ENCODE measurements at places on chromosomes 5 and 9. TPM values are rescaled to one million over a fixed set of nuclear protein-coding genes. Genes with fewer than 3 reads are reported as not detected.

DNA sequence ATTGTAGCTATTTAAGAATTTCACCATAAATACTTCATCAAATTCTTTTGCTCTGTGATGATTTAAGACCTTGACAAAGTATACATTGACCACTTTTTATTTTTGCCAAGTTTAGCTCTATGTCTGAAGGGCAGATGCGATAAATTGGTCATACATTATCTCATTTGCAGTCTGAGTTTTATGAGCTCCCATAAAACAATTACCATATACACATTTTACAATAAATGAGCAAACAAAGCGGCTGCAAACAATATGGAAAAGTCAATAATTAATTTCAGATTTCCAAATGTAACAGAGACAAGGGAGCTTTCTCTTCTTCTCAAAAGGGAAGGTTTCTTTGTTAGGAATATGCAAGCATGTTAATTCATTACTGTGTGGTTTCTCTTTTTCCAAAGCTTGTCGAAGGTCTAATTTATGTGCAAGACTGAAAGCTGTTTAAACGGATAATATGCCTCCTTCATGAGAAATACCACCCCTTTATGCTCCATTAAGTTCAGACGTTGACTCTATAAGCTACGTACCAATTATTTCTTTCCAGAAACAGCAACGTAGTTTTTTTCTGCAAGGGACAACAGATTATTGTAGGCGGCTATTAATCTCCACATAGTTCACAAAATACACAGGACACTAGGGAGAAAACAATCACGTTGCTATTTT is 7.0 kb upstream of the IZUMO3 start:
- no peak for DNase-seq
- no peaks in the 10 kb centered on the region for H3K36me3 ChIP-seq
- no peaks in the 10 kb centered on the region for H3K4me1 ChIP-seq
- no peak overlapping the region for H3K27ac ChIP-seq

DNA sequence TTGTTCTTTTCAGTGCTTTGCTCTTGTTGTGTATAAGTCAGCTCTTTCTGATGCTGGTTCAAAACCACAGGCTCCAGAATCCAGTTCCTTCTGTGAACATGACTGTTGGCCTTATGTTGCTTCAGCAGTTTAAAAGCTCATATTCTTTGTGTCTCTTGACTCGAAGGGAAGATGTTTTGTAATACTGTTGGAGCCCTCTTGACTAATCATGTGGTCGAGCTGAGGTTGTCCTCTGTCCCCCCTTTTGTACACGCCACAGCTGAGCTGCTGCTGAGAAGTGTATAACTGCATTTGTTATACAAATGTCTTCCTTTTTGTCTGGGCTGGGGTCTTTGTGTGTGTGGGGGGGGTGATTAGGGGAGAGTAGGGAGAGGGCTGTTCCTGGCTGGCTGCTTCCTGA is 35.8 kb downstream of the SLC36A1 start:
- peaks cover 10% of the 10 kb centered on the region for H3K36me3 ChIP-seq
- H3K27ac ChIP-seq = no peak overlapping the region
- H3K4me1 ChIP-seq = no peaks in the 10 kb centered on the region
- no peak overlapping the region for H3K4me3 ChIP-seq
- H3K27me3 ChIP-seq = no peaks in the 10 kb centered on the region

DNA sequence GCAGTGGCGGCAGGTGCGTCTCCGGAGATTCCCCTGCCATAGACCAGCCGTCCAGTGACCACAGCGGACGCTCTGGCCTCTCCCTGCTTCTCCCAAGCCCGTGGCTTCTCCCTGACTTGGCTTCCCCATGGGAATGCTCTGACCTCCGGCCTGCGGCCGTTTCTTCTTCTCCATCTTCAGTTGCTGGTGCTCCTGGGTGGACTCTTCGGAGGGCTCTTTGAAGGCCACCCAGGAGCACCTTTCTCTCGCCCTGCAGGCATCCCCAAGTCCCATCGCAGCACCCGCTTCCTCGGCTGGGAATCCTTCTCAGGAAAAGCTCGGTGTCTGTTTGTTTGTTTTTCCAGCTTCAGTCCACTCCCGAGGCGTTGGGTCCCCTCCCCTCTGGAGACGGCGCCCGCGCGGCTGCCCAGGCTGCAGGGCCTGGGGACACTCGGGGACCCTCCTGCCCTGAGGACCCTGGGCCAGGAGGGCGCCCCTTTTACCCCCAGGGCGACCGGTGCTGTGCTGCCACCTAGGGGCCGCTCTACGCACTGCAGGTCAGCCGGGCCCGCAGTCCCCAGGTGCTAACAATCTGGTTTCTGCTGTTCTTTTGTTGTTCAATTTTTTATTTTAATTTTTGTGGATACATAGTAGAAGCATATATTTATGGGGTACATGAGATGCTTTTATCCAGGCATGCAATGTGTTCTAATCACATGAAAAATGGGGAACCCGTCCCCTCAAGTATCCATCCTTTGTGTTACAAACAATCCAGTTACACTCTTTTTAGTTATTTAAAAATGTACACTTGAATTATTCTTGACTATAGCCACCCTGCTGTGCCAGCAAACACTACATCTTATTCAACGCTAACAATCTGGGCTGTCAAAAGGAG is 197.9 kb upstream of the ADAMTS16 start:
- H3K36me3 ChIP-seq = no peaks in the 10 kb centered on the region
- H3K27ac ChIP-seq = no peak overlapping the region
- H3K4me1 ChIP-seq = no peaks in the 10 kb centered on the region
- H3K27me3 ChIP-seq = no peaks in the 10 kb centered on the region
- DNase-seq = peak; percentile 57

DNA sequence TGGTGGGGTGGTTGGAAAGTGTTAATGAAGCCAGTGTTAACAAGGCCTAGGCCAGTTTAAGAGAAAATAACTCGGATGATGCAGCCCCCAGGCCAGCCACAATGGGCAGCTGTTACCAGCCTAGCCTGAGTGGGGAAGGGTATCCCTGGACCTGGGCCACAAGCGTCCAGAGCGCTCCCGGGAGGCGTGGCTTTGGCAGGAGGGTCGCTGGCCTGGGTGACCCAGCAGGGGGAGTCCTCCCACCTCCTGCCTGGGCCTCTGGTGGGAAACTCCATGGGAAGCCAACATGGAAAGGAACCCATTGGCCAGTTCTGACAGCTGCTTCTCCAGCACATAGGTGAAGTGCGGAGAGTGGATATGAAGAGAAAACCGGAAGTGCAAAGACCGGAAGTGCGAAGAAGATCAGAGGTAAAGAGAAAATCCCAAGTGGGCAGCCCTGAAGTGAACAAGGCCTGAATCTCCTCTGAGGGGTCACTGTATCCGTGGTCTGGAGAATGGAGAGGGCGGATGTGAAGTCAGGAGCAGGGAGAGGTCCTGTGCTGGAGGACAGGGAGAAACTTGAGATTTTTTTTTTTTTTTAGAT is 79.0 kb downstream of the ADCY2 start:
- no peak for DNase-seq
- H3K4me3 ChIP-seq = no peak overlapping the region
- no peaks in the 10 kb centered on the region for H3K36me3 ChIP-seq
- H3K4me1 ChIP-seq = no peaks in the 10 kb centered on the region
- H3K27me3 ChIP-seq = no peaks in the 10 kb centered on the region
- no peak overlapping the region for H3K27ac ChIP-seq

GRCh38 chr5:180142824-180143610 is 66.0 kb downstream of the RASGEF1C start:
- H3K4me1 ChIP-seq = no peaks in the 10 kb centered on the region
- no peak overlapping the region for H3K27ac ChIP-seq
- no peak overlapping the region for H3K4me3 ChIP-seq
- peak; percentile 36 for DNase-seq
- H3K36me3 ChIP-seq = no peaks in the 10 kb centered on the region

DNA sequence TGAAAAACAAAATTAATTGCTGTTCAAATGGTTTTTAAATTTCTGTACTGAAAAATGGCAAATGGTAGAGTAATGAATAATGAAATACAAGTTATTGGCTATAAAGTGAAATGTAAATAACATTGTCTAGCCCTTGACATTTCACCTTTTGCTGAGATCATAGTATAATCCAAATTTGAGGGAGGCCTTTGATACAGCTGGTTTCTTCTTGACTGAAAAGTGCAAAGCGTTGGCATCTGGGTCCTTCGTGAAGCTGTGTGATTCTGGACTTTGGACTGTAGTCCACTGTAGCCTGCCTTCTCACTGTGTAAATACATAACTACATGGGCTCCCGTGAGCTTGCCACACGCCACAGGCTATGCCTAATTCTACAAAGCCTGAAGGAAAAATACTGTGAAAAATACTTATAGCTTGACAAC is 52.3 kb downstream of the ARHGEF28 start:
- H3K4me1 ChIP-seq = no peaks in the 10 kb centered on the region
- no peak overlapping the region for H3K4me3 ChIP-seq
- no peak overlapping the region for H3K27ac ChIP-seq
- H3K36me3 ChIP-seq = no peaks in the 10 kb centered on the region

NPR3 gene
- 1.2 TPM for total RNA-seq

FGF1 gene
- not detected for total RNA-seq

XRCC4 gene
- 14.8 TPM for total RNA-seq

CDC20B gene
- not detected for total RNA-seq
